ENCODE measurements at places on chromosomes 16 and 17.

DNA sequence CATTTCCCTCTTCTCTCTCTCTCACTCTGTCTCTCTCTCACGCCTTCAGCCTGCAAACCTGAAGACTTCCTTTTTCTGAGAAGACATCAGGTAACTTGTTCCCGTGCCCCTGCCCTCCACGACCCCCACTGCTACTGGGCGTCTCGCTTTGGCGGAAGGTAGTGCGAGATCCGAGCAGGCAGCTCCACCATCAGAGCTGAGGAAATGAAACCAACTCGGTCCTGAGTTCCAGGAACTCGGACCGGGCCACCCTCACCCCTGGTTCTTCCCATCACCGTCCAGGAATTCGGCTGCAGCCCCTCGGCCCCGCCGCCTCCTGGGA, 585 bp downstream of the MLKL start:
- DNase-seq = no peak

- no peak for DNase-seq
Observed at GRCh38 chr17:64658931-64659330, 3.2 kb downstream of the SMURF2 start.

- no peak for DNase-seq
Observed at GRCh38 chr17:61492759-61493526, 40.7 kb downstream of the TBX4 start.

DNA sequence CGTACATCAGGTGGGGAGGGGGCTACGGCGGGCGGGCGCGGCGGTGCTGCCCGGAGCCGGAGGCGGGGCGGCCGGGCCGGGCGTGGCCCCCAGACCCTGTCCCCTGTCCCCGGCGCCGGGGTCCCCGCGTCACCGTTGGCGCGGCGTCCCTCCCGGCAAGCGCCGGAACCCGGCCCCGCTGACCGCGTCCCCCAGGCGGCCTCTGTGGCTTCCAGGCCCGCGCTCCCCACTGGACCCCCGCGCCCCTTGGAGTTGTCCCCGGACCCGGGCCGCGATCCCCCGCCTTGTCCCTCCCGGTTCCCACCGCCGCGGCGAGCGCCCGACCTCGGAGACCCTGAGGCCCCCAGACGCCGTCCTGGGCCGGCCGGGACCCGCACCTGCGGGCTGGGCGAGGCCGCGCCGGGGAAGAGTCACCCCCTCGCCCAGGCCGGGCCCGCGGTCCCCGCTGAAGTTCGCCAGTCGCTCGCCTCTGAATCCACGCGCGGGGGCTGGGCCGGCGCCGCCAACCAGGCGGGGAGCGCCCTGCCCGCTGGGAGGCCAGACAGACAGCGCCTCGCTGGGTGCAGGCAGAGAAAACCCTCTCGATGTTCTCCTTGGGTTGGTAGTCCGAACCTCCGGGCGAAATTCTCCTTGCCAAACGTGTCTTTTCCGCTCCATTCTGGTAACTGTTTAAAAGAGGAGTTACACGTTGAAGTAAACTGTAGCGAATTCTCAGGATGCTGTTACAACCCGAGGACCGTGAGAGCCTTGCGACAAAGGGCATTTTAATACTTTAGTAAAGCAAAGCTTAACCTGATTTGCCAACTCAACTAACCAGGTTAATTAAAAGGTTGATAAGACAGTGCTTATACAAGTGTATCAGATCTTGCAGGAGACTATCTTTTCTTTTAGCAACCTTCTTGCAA, 761 bp downstream of the GAN start:
- DNase-seq = peak; percentile 4

- DNase-seq = peak; percentile 18
Observed at GRCh38 chr17:35849469-35850348, 19.0 kb downstream of the HEATR9 start.

- DNase-seq = no peak
Observed at GRCh38 chr16:24499193-24499814, 40.1 kb upstream of the RBBP6 start.

- peak; percentile 63 for DNase-seq
Observed at GRCh38 chr16:85612191-85612800, 826 bp upstream of the GSE1 start.

- DNase-seq = peak; percentile 4
Observed at GRCh38 chr16:22240023-22240710, 34.1 kb downstream of the EEF2K start.

DNA sequence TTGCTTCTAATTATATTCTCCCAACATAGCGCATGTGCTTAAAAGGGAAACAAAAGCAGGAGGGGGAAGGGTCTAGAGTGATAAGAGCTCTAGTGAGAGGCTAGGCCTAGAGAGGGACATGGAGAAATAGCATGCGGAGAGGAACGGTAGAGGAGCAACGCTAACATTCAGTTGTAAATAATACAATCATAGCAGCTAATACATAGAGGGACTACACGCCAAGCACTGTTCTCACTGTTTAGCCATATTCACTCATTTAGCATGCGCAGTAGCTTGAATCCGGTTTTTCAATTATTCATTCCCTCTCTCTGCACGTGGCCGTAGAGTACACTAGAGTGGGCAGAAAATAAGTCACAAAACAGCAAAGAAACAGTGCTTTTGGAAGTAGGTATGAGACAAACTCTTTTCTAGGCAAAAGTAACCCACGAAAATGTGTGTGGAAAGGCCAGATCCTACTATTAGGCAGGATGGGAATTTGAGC, 1.7 kb upstream of the ALOX12 start:
- no peak for DNase-seq

DNA sequence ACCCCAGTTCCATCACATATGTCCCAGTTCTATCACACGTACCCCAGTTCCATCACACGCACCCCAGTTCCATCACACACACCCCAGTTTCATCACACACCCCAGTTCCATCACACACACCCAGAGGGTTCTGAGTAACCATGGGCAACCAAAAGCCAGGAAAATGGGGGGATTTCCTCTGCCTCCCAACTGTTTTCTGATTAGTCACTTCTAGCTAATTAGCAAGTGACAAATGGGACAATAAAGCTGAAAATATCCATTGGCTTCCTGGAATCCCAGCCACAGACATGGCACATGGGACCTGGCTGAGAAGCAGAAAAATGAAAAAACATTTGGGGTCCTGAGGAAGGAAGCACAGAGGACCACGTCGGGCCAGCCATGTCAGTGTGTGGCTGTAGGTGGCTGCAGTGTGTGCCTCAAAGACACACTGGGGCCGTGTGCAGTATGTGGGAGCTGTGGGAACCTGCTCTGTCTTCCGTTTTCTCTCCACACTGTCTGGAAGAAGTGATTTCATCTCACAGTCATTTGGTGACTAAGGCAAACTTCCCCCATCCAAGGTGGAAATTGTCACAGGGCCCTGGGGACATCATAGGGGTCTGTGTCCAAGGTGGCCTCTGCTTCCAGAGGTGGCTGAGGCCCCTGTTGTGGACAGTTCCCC, 106.7 kb downstream of the CMIP start:
- no peak for DNase-seq

DNA sequence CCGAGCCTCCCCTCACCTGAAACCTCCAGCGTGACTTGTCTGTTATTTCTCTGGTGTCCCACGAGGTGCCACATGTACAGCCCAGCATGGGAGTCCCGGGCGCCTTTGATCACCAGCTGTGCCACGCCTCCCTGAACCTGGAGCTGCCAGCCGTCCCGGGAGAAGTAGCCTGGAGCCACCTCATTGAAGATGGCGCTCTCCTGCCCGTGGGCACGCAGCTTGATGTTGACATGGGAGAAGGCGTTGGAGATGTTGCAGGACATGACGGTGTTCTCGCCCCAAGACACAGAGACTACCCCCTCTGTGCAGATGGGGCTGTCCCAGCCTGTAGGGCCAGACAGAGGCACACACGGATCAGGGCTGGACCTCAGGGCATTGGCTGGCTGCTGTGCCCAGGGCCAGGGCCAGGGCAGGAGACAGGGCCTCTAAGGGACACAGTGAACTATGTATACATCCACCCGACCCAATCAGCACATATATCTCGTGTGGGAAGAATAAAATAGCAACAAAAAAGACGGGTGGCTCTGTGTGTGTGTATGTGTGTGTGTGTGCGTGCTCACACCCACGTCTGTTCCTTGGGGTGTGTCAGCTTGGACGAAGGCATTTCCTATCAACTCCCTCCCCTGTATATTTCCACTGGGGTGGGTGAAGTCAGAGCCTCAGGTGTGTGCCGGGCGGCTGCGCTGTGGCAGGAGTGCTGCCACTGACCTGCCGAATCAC, 7.3 kb upstream of the CD7 start:
- DNase-seq = no peak

DNA sequence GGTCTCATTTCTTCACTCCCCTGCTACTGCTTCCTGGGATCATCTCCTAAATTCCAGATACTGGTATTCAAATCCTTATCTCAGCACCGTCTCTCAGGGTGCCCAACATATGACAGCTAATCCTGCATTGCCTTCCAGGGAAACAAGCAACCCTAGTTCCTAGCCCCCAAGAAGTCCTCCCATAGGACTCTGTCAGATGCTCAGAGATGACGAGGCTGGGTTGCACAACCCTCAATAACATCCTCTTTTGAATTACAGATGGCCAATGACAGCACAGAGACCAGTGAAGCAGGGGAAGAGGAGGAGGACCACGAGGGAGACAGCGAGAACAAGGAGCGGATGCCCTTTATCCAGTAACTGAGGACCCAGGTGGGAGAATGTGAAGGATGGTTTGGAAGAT, 45.0 kb upstream of the CLEC3A start:
- DNase-seq = no peak

GRCh38 chr17:41415833-41416335, 8.5 kb downstream of the KRT37 start:
- DNase-seq = no peak

GRCh38 chr16:80027007-80027965, 426.7 kb upstream of the MAF start:
- DNase-seq = no peak

GRCh38 chr16:85069171-85069570, 41.6 kb downstream of the KIAA0513 start:
- DNase-seq = no peak

GRCh38 chr17:444879-445454, 92.4 kb upstream of the RPH3AL start:
- no peak for DNase-seq

DNA sequence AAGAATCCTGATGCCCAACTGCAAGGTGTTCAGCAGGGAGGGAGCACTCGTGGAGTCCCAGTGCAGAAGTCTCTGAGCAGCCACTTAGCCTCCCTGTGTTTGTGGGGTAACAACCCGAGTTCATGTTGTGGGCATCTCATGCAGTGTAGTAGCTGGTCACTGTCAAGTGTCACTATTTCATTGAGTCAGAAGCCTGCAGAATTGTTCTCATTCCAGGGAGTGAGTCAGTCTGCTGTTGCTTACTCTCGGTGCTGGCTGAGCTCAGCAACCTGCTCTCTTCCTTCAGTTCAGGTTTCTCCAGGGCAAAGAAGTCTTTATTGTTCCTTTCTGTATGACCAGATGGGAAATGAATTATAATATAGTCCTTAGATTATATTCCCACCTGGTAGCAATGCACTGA, 24.1 kb downstream of the HMOX2 start:
- no peak for DNase-seq

GRCh38 chr17:7035591-7036368, at the start of gene SLC16A13:
TSS of gene SLC16A13 (plus strand) at chr17:7036015. CDS start at chr17:7036383, 368 bp downstream.
- DNase-seq = peak; percentile 68

DNA sequence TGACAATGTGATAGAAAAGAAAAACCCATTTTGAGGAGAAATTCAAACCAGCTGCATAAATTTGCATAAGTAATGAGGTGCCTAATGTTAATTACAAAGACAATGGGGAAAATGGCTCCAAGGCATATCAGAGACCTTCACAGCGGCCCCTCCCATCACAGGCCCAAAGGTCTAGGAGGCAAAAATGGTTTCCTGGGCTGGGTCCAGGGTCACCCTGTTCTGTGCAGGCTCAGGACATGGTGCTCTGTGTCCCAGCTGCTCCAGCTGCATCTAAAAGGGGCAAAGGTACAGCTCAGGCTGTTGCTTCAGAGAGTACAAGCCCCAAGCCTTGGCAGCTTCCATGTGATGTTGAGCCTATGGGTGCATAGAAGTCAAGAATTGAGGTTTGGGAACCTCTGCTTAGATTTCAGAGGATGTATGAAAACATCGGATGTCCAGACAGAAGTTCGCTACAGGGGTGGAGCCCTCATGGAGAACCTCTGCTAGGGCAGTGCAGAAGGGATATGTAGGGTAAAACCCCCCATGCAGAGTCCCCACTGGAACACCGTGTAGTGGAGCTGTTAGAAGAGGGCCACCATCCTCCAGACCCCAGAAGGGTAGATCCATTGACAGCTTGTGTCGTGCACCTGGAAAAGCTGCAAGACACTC, 40.6 kb downstream of the IKZF3 start:
- no peak for DNase-seq

GRCh38 chr17:58415371-58416055, 1.8 kb downstream of the RNF43 start:
- DNase-seq = no peak

DNA sequence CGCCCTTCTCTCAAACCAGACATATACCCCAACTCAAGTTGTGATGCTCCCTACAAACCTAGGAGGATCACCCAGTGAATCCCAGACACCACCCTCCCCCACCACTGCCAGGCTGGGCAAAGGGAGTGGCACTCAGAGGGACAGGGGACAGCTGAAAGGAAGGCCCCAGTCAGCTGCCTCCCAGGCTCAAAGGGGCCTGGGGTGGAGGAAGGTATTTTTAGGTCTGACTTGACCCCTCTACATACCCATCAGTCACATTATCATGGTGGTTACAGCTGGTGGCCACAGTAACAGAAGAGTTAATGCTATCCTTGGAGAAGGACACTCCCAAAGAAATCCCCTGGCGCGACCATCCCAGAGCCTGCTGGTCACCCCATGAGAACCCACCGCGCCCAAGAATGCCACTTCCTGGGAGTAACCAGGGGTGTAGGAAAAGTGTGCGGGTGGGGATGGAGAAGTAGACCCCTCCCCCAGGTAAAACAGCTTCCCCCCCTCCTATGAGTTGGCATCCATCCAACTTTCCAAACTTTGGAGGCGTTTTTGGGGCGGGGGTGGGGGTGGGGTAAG, 1.1 kb downstream of the CACNB1 start:
- no peak for DNase-seq

DNA sequence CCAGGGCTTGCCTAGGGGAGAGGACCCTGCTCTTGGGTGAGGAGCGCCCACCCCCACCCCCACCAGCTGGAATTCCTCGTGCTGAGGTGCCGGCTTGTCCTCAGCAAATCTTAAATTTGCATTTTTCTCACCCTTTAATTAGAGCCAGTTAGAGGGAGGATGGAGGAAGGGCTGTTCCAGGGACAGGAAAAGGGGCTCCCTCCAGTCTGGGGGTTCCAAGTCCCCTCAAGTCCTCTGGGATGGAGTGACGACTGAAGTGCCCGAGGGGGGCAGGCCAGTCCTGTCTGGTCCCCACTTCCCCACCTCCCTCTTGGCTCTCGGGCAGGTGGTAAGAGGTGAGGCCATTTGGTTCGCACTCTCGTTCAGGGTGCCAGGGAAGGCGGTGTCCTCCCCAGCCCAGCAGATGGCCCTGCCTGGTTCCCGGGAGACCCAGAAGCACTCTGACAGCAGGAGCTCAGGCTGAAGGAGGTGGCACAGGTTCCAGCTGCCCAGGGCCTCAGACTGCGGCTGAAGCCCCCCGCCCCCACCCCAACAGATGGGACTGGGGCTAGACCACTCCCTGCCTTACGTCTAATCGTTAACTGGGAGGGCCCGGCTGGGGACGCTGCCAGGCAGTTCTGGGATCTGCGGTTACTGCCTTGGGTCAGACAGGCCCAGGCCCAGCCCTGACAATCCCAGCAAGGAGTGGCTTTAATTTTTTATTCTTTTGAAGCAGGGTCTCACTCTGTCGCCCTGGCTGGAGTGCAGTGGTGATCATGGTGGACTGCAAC, 2.2 kb downstream of the RAB26 start:
- DNase-seq = no peak

All from KG1 (cell line).